ENCODE measurements at places on chromosomes 3 and 15.

DNA sequence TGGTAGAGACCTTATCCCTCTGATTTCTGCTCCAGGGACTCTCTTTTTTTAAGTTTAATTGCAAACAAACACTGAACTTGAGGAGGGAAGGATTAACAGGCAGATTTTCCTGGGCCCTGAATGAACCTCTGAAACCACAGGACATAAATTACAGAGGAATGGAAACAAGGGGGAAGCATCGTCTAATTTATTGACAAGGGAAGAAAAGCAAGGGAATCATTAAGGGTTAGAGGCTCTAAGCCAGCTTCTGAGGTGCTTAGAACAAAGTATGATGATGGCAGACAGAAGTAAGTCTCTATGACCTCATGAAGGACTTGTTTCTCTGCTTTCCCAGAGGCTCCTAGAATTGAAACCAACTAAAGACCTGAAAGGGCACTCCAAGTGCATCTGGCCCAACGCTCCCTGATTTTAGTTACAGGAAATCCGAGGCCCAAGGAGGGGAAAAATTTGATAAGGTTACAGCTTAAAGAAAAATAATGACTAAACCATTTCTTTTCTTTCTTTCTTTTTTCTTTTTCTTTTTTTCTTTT, 244.7 kb upstream of the NR2E3 start:
- no peak for DNase-seq

DNA sequence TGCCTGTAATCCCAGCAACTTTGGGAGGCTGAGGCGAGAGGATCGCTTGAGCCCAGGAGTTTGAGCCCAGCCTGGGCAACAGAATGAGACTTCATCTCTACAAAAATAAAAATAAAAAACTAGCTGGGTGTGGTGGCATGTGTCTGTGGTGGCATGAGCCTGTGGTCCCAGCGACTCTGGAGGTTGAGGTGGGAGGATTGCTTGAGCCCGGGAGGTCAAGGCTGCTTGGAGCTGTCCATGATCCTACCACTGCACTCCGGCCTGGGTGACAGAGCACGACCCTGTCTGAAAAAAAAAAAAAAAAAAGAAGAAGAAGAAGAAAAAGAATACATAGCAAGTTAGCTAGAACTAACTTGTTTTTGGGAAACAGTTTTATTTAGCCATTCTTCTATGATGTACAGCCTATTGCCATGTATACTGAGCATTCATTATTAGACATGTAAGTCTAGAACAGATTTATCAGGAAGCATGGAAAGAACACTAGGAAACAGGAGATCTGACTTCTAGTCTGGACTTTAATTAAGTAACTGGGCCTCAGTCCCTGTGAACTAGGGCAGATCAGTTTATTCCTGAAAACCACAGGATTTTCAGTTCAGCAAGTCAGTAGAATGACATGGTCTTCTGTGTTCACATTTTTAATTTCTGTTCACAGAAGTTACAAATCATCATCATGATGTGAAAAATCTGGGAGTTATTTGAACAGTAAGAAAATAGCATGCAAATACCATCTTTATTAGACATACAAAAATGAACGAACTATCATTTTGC, 65.5 kb downstream of the KAT2B start:
- DNase-seq = no peak

DNA sequence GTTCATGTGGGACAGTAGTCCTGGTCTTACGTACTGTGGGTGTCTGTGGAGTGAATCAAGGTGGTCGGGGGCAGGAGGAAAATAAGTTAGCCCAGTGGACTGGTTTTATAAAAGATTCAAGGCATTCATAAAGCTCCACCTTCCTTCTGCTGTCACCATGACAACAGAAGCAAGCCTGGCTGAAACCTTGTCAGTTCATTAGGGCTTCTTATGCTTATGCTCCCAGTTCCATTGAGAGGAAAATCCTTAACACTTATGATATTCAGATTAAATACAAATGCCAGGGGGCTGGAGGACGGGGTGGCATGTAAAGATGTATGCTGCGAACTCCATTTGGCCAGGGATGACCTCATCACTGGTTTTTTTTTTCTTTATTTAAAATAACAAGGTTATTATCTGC, 283.1 kb upstream of the ATP10A start:
- no peak for DNase-seq

- peak; percentile 26 for DNase-seq
These were observed 40.0 kb upstream of the BHLHE40 start for GRCh38 chr3:4939276-4939675.

GRCh38 chr15:28097656-28098359, 1.3 kb downstream of the OCA2 start:
- no peak for DNase-seq

DNA sequence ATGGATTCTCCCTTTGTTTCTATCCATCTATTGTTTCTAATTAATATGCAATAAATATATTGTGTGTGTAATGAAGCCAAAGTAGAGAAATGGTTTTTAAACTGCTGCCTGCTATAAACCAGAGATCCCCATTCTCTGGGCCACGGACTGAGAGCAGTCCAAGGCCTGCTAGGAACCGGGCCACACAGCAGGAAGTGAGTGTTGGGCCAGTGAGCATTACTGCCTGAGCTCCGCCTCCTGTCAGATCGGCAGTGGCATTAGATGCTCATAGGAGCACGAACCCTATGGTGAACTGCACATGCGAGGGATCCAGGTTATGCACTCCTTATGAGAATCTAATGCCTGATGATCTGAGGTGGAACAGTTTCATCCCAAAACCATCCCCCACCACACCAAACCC, 85.2 kb upstream of the POMGNT2 start:
- DNase-seq = no peak

GRCh38 chr15:93980261-93980911, 251.0 kb upstream of the MCTP2 start:
- DNase-seq = no peak

DNA sequence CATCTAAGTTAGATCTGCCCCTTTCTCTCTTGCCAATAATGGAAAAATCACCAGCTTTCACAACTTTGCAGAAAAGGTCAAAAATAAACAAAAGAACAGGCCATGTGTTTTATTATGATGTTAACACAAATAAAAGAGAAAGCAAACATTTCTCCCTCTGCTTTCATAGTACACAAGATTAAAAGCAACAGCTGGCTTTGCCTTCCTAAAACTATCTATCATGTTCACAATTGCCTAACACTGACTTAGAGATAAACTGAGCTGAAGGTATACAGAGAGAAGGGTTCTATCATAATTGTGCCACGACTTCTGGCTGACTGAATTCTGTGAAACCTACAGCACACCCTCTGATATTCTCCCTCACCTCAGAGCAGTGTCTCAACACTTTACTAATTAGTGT, 29.4 kb downstream of the AADAC start:
- DNase-seq = no peak

DNA sequence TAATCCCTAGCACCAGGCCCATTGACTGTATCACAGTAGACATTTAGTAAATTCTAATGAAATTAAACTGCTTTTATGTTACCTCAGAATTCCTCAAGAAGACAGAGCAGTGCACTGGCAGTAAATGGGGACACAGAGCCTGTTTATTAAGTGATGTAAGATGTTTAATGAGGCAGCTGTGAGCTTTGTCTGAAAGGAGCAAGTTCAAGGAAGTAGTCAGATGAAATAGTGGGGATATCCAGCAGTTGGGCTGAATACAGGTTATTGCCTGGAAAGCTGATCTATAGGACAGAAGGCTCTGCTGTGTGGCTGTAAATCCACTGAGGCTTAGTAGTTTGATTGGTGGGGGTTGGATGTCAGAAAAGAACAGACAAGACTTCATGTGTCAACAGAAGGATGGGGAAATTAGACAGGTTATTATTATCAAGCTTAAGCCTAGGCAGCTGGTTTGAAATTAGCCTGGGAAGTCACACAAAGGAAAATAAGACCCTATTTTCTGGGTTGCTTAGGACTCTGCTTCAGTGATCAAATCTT, 62.2 kb downstream of the PFN2 start:
- no peak for DNase-seq

- DNase-seq = no peak
These were observed 146.9 kb upstream of the CADPS start for GRCh38 chr3:63022114-63022513.

DNA sequence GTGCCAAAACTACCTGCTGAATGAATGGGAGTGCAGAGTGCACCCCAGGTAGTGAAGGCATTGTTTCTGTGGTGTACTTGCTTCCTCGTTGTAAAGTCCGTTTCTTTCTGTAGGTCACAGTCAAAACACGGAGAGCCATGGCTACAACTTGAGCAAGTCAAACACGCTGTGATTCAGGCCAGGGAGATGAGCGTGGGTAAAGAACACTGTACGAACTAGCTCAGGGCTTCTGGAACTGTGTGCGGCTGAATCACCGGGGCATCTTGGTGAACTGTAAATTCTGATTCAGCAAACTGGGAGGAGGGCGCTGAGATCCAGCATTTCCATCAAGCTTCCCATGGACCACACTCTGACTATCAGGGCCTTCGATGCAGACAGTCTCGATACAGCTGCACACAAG, 5.0 kb upstream of the TNK2 start:
- no peak for DNase-seq

DNA sequence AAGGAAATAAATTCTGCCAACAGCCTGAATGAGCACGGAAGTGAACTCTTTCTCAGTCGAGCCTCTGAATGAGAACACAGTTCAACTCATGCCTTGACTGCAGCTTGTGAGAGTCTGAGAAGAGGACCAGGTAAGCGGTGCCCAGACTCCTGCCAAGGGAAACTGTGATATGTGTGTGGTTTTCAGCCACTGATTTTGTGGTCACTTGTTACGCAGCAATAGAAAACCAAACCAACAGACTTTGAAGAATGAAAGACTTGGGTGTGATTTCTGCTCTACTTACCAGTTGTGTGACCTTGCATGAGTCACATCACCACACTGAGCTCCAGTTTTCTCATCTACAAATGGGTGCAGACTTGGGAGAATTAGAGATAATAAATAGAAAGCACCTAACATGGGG, 30.6 kb upstream of the FAM107A start:
- no peak for DNase-seq

- DNase-seq = no peak
These were observed 126.9 kb downstream of the IQCH start for GRCh38 chr15:67381416-67382045.

- DNase-seq = peak; percentile 50
These were observed 18.2 kb downstream of the COL8A1 start for GRCh38 chr3:99656624-99657023.

- DNase-seq = peak; percentile 36
These were observed 5.6 kb downstream of the TIGIT start for GRCh38 chr3:114299421-114299820.

- no peak for DNase-seq
These were observed 1.2 kb upstream of the ADAMTSL3 start for GRCh38 chr15:83652626-83653204.

- DNase-seq = no peak
These were observed 49.8 kb downstream of the RSRC1 start for GRCh38 chr3:158159714-158160113.

DNA sequence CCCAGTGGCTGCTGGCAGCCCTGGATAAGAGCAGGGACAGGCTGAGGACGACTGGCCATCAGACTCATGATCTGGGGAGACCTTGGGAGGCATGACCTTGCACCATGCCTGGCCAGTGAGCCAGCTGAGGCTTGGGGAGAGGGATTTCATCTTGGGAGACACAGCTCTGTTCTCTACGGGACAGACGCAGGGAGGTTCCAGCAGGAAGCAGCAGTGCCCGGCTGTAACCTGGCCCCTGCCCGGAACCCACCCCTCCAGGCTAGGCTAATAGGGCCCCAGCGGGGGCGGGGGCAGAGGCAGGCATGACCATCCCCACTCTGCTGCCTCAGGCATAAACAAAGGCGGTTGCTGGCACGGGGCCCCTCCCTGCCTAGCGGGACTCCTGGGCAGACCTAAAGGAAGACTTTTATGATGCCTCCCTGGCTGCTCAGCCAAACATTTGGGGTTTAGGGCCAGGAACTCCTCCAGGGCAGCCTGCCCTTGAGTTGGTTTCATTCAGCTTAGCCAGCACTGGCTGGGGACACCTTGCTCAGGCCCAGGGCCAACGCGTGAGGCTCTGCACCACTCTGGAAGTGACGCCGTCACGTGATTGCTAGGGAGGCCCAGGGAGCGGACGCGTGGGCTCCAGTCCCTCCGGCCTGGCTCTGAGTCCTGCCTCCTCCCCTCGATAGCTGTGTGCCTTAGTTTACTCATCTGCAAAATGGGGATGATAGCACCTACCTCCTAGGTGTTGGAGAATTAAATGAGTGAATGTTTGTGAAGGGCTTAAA, 27.6 kb downstream of the HDAC11 start:
- peak; percentile 68 for DNase-seq

DNA sequence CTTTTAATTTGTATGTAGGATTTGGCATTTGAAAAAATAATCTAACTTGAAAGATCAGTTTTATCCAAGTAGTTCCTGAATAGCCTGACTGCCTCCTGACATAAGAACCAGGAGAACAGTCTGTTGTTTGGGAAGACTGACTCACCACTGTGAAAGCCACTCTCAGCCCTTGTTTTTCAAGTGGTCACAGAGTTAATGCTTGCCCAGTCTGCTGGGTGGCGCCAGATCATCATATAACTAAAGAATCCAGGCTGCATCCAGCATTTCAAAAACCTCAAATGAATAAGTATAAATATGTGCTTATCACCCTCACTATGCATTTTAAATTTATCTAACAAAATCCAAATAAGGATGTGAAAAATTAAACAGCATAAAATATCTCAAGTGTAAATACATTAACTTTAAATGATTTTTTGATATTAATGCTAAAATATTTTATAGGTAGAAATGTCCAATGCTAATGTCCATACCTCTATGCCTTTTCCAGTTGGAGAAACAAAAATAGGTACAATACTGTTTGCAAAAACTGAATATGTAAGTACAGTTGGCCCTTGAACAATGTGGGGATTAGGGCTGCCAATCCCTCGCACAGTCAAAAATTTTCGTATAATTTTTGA, 26.9 kb upstream of the ZBBX start:
- peak; percentile 84 for DNase-seq

DNA sequence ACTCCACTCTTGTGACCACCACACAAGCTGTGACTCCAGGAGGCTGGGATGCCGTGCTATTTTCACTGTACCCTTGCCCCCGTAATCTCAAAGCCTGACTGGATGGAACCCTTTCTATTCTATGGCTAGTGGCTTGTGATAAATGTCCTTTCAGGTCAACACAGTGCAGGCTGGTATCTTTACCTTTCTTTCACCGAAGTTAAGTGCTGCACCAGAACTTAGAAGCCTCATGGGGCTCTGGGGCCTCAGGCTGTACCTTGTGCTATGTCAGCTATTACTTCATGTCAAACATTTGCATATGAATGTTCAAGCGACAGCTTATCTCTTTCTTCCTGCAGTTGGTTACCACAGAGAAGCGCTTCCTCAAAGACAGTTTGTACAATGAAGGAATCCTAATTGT, 66.8 kb downstream of the RPL39L start:
- no peak for DNase-seq

Data from GM23248 (cell line).